ENCODE measurements at places on chromosomes 16 and 17.

DNA sequence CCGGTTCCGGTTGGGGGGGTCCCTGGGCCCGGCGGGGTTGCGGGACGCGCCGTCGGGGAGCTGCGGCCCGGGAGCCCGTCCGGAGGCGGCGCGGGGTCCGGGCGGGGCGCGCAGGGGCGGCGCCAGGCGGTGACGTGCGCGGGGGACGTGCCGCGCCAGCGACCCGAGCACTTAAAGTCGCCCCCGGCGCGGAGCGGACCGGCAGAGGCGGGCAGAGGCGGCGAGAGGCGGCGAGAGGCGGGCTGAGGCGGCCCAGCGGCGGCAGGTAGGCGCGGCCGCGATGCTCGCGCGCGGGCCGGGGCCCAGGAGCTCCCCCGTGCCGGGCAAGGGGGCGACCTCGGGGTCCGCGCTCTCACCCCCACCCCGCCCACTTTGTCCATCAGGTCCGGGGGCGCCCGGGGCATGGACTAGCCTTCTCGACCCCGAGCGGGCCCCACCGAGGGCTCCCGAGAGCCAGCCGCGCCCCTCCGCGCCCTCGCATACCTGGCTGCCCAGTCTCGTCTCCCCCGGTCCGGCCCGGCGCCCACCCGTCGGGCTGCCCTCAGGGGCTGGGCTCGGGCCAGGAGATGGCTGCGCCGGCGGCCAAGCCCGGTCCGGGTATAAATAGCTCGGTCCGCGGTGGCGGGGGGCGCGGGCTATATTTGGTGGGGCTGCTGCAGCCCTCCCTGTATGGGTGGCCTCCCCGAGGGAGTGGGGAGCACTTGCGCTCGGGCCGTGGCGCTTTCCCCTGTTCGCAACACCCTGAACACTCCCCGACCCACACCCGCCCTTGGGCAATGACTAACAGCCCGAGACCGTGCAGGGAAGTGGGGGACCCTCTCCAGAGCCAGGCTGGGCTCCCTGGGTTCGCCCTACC is at the start of gene SLC16A3:
TSS of gene SLC16A3 (plus strand) at position 201 of the 856 bp plus-strand sequence. CDS start 6,967 bp downstream, outside the sequence.
- peak; percentile 45 for DNase-seq

DNA sequence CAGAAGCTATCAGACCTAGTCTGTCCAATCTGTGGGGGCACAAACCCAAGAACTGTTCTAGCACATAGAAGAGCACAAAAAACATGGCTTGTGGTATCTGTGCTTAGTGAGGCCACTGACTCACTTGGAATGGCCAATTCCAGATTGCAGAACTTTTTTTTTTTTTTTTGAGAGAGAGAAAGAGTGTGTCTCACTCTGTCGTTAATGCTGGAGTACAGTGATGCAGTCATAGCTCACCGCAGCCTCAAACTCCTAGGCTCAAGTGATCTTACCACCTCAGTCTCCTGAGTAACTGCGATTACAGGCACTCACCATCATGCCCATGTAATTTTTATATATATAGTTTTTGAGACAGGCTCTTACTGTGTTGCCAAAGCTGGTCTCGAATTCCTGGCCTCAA is 77.2 kb upstream of the CLEC3A start:
- no peak for DNase-seq

DNA sequence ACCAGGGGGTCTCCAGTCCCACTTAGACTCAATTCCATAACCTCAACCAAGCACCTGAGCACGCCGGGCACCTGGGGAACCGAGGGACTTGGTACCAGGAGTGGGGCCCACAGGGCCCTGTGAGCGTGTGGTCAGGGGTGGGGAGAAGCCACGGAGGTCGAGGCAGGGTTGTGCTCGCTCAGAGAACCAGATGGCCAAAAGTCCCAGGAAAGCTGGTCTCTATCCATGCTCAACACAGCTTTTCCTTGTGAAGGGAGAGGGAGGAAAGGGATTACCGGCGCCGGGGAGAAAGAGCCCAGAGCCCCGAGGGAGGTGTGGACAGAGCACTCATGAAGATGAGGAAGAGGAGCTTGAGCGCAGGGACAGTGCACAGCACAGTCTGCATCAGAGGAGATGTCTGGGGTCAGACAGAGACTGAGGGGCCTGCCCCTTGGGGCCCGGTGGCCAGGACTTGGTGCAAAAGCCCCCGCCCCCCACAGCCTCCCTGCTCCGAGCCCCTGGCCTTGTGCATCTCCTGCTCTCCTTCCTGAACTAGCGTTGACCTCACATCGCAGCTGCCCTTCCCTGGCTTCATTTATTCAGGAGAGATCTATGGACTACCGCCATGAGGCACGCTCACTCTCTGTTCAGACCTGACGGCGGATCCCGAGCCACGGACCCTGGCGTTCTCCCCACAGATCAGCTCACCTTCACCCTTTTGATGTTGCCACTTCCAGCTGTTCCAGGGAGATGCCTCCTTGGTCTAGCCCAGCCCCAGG is 355.4 kb upstream of the TNRC6C start:
- DNase-seq, result no peak

GRCh38 chr16:88536971-88537751 is 33.0 kb upstream of the ZC3H18 start:
- DNase-seq, result no peak

DNA sequence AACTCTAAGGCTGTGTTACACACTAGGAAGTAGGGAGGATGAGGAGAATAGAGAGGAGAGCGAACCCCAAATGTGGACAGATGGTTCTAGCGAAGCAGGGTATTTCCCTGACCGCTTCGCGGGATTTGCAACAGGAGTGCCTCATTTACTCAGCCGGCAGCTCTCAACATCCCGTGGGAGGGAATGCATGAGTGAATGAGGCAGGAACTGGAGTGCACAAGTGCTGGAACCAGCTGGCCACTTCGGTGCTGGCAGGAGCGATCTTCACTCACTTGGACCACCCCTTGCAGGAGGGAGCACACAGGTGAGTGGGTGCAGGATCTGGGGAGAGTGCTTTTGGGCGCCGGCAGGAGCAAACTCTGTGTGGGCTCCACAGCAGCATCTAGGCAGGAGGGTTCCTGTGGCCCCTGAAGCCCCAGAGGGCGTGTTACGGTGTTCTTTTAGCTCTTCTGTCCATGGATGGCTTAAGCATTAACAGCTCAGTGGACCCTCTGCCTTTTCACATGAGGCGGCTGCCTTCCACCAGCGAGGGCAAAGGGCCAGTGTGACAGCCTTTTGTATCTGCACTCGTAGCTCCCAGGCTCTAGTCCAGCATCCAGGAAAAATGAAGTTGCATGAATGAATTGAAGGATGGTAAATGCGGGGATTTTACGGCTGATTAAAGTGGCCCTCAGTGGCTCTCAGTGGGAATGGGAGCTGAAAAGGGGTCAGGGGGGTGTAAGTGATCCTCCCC is 17.4 kb upstream of the ZNHIT3 start:
- no peak for DNase-seq

DNA sequence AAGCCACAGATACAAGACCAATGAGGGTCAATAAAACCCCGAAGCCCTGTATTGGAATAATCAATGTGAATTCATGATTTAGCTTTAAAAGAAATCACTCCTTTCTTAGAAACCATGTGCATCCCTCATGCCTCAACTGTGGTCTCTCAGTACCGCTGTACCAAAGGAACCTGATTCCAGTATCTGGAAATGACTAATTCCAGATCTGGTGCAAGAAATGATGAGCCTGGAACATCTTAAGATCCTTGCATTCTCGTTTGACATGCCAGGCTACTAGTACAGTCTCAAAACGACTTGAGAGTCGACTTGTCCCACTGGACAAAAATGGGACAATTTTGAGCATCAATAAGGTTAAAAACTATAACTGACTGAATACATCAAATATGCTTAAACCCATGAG is 21.2 kb downstream of the USP31 start:
- DNase-seq, result no peak

- DNase-seq, result no peak
Measured at GRCh38 chr16:22257440-22257839, 39.8 kb upstream of the POLR3E start.

DNA sequence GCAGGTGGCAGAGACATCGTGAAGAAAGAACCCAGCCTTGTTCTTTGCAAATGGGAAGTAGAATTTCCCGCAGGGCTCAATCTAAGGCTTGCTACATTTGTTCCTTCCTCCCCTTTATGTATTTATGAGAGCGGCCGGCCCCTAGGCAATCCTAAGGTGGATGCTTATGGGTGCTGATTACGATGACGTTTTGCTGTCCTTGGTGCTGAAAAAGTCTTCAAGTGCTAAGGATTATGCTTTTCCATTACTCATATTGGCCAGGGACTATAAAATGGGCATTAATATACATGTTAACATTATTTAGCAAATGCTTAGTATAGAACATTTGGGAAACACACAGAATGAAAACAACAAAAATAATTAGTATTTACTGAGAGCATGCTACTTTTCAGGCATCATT is 313.3 kb upstream of the XYLT1 start:
- DNase-seq, result no peak

DNA sequence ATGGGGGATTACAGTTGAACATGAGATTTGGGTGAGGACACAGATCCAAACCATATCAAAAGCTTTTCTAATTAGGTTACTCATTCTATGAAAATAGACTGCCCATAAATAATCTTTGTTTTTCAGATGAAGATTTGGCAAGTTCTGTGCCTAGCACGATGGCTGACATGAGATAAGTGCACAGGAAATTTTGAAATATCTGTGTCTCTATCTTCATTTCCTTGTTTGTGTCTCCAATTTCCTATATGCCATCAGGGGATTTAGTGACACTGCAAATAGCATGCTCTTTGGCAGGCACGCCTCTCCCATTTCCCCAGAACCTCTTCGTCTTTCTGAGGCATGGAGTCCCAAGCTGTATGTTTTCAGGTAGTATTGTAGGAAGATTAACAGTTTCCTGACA is 544.6 kb downstream of the CDH13 start:
- DNase-seq, result no peak

DNA sequence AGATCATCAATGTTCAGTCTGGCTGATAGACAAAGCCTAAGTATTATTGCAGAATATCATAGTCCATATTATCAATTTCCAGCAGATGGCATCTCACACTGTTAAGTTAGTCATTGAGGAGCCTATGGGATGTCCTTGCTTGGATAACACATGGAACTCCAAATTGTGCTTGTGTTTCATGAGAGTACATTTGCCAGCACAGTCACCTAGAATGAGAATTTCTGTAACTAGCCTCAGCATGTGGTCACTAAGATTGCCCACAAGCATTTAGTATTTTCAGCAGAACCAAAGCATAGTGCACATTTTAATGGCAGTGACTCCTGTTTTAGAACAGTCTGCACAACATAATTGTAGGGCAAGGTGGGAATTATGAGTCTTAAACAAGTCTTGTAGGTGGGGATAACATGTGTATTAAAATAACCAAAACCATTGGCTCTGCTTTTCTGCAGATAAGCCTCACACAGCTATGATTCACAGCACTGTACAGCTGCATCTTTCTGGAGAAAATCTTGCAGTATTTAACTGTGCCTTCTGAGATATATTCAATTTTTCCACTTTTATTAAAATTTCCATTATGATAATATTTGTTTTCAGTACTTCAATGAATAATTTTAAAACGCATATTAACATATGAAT is 882.8 kb upstream of the SOX9 start:
- DNase-seq, result no peak

DNA sequence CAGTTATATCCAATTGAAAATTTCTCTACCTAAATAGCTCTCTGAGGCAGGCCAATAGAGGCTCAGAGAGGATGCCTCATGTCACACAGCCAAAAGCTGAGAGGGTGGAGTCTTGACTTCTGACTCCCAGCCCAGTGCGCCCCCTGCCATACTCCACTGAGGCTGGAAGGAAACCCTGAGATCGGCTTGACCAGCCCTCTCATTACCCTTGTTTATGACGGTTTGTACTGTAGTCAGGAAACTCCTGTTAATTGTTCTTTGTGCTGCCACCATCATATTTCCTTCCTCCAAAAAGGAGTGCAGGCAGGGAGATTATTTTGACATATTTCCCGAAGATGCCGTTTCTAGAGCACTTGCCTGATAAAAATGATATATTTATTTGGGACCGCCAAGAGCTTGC is 107.9 kb downstream of the AIPL1 start:
- DNase-seq, result no peak

DNA sequence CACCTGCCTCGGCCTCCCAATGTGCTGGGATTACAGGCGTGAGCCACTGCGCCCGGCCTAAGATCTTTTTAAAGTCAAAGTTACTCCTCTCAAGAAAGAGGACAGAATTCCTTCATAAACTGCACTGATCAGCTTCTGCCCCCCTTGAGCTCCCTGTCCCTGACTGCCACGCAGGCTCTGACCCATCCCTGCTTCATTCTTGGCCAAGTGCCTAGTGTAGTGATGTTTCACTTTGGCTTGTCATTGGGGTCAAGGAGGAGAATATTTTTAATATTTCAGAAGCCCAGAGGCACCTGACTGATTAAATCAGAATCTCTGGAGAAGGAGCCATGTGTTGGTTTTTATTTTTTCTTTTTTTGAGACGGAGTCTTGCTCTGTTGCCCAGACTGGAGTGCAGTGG is 9.1 kb downstream of the MRM1 start:
- DNase-seq, result no peak

GRCh38 chr16:74734361-74735161 is 33.9 kb upstream of the MLKL start:
- DNase-seq, result no peak

Data from stimulated activated CD4-positive, alpha-beta T cell treated with anti-CD3 and anti-CD28 coated beads, Interleukin-1b, Interleukin-23, amount 100 ng/mL, for 1 hour (primary cell).